ENCODE measurements at places on chromosomes 4 and X. TPM values are rescaled to one million over a fixed set of nuclear protein-coding genes. Genes with fewer than 3 reads are reported as not detected.

DNA sequence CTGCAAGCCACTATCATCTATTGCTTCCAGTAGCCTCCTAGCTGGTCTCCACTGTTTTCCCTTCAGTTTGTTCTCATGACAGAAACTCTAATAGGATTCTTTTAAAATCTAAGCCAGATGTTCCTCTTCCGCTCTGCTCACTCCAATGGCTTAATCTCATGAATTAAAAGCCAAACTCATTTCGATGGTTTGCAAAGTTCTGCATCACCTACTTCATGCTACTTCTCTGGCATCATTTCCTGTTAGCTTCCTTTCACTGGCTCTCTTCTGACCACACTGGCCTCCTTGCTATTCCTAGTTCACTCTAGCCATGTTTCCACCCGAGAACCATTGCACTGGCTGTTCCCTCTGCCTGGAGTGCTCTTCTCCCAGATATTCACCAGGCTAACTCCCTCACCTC is 102.0 kb upstream of the LSM6 start:
- no peak for DNase-seq

DNA sequence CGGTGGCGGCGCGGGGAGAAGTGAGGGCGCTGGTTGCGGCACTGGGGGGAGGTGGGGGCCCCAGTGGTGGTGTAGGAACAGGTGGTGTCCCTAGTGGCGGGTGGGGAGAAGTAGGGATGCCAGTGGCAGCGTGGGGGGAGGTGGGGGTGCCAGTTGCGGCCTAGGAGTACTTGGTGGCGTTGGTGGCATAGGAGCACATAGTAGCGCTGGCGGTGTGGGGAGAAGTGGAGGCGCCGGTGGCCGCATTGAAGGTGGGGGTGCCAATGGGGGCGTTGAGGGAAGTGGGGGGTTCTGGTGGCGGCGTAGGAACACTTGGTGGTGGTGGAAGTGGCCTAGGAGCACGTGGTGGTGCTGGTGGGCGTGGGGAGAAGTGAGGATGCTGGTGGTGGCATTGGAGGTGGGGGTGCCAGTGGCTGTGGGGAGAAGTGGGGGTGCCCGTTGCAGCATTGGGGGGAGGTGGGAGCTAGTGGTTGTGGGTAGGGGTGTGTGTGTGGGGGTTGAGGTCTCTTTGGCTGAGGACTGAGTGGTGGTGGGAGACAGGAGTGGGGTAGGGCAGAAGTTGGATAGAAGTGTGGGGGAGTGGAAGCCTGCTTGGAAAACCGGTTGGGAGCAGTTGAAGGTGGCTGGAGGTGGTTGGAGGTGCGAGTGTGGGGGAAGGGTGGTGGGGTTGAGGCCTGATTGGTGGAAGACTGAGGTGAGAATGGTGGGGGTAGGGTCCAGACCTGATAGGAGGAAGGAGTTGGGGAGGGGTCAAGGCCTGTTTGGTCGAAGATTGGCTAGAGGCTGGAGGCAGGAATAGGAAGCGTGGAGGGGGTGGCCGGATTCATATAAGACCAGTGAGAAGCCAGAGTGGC is 1.1 kb downstream of the GCNA start:
- DNase-seq, result no peak

DNA sequence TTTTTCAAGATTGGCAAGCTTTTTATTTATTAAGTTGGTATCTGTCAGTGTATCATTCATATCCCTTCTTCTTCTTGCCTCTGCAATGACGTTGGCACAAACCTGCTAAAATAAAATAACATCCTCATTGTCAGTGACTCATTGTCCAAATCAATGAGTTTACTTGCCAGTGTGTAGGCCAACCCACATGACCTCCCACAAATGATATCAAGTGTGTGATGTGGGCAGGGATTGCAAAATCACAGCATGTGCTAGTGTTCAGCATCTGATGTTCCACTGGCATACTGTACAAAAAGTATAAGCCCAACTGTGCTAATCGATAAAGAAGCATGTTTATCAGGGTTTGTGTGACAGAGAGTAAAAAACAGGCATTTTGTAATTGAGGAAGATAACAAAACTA is 25.5 kb downstream of the GPAT3 start:
- DNase-seq, result no peak

GRCh38 chr4:115334736-115335411 is 221.5 kb upstream of the NDST4 start:
- DNase-seq, result no peak

GRCh38 chrX:21781976-21782375 is 24.1 kb upstream of the SMPX start:
- no peak for DNase-seq

- DNase-seq, result no peak
Measured at GRCh38 chr4:137957806-137958205, 284.3 kb downstream of the SLC7A11 start.

- DNase-seq, result no peak
Measured at GRCh38 chrX:19291086-19291485, 52.6 kb upstream of the PDHA1 start.

- no peak for DNase-seq
Measured at GRCh38 chr4:5658974-5659373, 49.4 kb downstream of the EVC2 start.

DNA sequence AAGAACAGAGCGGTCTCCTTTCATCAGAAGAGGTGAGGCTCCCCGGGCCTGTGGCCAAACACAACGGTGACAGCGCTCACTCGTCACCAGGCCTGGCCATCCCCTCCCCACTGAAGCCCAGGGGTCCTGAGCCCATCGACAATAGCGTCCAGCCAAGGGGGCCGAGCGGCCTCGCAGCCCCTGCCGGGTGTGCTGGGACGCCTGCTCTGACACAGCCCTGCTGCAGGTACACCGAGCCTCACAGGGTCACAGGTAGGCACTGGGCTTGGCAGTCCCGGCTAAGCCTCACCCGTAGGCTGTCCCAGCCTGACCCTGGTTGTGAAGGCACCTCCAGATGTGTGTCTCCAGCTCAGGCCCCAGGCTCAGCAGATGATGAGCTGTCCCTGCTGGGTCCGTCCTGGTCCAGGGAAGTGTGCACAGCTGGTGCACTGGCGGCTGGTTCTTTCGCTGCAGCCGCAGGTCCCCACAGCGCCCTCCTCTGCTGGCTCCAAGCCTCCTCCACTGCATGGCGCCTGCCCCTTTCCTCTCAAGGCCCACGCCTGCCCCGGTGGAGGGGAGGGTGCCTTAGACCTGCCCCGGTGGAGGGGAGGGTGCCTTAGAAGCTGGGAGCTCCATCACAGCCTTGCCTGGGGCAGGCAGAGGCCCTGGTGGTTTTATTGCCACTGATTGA is 21.5 kb downstream of the UVSSA start:
- DNase-seq, result no peak

GRCh38 chr4:153205757-153206156 is 1.5 kb downstream of the TRIM2 start:
- no peak for DNase-seq

DNA sequence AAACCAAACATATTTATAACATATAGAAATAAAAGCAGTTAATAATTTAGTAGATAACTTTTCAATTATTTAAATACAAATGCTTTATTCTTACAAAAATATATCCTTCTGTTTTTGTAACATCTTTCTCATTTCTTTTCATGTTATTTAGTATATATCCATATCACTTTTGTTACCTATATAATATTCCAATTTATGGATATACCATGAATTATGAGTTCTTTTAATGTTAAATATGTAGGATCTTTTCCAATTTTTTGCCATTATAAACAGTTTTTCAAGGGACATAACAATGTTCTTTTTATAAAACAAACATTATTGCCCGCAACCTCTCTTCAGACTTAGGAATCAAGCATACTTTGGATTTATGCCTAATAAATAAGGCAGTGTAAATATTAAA is 151.6 kb downstream of the PRDM5 start:
- no peak for DNase-seq

GRCh38 chrX:135434258-135435138 is 12.8 kb downstream of the SMIM10L2A start:
- no peak for DNase-seq

DNA sequence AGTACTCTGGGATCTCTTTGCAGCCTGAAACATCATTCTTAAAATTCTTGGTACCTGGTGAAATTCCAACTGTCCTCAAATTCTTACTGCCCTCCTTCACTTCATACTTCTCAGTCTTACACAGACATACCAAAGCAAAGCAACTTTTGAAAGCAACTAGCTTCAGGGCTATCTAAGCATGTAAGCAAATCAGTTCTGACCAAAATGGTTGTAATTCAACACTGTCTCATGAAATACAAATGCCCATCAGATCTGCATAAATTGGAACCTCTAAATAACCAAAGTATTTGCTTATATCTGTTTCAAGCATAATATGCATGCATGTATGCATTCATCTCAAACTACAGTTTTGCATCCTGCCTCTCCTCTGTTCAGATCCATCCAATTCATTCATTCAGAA is 308.1 kb upstream of the PPARGC1A start:
- no peak for DNase-seq

- DNase-seq, result no peak
Measured at GRCh38 chr4:17933126-17933525, 88.4 kb downstream of the LCORL start.

DNA sequence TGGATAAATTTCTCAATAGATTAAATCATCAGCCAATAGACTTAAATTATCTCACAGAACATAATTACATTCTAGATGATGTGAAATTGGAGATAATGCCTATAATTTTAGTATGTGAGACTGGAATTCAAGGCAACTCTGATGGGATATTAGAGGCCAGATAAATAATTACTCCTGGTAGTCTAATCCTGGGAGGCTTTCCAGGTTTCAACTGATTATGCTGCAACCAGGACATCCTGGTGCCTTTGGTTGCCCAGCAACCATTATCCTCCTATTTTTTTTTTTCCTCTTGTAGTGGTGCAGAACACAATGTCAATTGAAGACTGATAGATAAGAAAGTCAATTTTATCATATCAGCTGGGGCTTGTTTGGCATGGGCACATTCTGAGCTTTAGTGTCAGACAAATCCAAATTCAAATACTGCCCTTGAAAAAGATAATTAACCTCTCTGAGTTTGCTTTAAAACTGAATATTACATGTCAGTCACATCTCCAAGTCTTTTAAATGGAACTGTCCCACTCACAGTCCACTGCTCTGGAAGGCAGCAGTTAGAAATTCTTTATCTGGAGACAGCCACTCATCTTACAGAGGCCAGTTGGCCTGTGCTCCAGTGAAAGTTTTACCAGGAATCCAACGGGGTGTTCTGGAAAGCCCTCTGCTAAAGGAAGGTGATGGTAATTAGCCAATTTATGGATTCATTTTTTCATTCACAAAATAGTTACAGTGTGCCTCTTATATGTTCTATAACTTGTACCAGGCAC is 95.3 kb upstream of the GUCY1A1 start:
- DNase-seq, result no peak

- DNase-seq, result peak; percentile 69
Measured at GRCh38 chrX:12955882-12956703, 18.8 kb upstream of the TMSB4X start.

DNA sequence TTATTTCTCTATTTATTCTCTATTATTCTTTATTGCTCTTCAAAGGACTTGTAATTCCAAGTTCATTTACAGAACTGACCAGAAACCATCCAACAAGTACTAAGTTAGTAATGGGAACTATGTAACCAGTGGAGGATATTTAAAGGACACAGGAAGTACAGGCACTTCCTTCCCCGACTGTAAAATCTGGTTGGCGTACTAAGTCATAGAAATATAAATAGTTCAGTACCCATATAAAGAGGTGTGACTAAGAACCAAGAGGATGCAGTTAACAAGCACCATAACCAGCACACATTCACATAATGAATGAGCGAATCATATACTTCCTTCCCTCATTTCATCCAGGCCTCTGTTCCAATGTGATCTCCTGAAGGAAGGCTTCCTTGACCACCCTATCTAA is 3.6 kb upstream of the EIF4E start:
- no peak for DNase-seq

GRCh38 chr4:98506462-98507132 is 151.8 kb downstream of the TSPAN5 start:
- no peak for DNase-seq

- no peak for DNase-seq
Measured at GRCh38 chr4:7928711-7929110, 10.9 kb downstream of the AFAP1 start.

DNA sequence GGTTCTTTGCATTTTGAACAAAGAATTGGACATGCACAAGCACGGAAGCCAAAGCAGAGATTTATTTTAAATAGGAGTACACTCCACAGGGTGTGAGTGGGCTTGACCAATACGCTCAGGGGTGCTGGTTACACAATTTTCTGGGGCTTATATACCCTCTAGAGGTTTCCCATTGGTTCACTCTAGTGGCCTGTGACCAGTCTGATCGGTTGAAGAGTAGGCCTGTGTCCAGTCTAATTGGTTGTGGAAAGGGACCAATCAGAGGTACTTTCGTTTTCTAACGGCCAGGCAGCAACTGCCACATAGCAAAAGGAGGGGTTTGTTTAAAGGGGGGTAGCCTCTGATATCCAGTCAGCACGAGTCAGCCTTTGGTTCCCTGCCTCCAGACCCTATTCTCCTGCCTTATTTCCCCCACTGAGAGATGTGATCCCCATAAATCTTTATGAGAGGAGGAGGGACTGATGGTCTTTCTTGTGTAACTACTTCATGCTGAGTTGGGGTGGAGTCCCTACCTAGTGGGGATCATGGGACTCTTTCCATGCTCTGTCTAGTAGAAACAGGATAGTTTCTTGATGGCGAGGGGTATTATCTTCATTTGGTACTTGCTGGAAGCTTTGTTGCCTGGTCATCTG is 11.3 kb upstream of the AREG start:
- no peak for DNase-seq

- no peak for DNase-seq
Measured at GRCh38 chr4:126603825-126604224, 1028.9 kb upstream of the INTU start.

- no peak for DNase-seq
Measured at GRCh38 chr4:76802236-76803021, 95.5 kb downstream of the SOWAHB start.

DNA sequence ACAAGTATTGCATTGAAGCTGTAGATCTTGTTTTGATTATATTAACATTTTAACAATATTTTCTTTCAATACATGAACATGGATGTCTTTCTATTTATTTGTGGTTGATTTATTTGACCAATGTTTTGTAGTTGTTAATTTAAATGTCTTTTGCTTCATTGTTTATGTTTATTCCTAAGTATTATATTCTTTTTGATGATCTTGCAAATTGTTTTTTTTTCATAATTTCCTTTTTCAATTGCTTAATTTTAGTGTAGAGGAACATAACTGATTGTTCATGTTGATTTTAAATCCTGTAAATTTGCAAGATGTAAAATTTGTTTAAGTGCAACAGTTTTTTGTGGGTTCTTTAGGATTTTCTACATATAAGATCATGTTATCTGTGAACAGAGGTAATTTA is 744.1 kb downstream of the FAM133A start:
- no peak for DNase-seq

Gene LRIT3
- 0.65 TPM for total RNA-seq

Gene SLIT2
- 38.1 TPM for total RNA-seq

Gene HOPX
- 24.1 TPM for total RNA-seq

Gene MGAT4D
- total RNA-seq, result not detected

Gene IBSP
- not detected for total RNA-seq

Gene VCX3B
- not detected for total RNA-seq

Gene GAGE12E
- not detected for total RNA-seq

Gene SORBS2
- 103 TPM for total RNA-seq

Gene CHIC1
- total RNA-seq, result 14.8 TPM

Measured in ureter (tissue), 1 donor.